ENCODE measurements at places on chromosomes 3 and 15.

GRCh38 chr3:190012314-190012782 lies 108.3 kb downstream of the P3H2 start:
- no peak for DNase-seq

- DNase-seq = no peak
These were observed 1021.0 kb upstream of the SEMA6D start for GRCh38 chr15:46696281-46696680.

DNA sequence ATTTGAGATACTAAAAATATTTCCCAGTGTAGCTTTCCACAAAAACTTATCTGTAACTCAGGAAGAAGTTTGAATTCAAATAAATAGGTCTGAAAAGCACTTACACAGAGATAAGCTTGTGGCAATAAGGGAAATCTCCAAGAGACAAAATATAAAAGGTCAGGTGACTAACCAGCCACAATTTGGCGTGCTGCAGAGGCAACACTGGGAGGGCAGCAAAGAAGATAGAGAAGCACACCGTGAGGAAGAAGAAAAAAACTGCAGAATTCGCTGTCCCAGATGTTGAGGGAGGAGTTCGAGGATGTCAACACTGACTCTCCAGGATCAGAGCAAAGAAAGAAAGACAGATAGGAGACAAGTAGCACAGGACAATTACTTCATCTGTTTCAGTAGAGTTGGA lies 204.4 kb downstream of the FMN1 start:
- DNase-seq = no peak

DNA sequence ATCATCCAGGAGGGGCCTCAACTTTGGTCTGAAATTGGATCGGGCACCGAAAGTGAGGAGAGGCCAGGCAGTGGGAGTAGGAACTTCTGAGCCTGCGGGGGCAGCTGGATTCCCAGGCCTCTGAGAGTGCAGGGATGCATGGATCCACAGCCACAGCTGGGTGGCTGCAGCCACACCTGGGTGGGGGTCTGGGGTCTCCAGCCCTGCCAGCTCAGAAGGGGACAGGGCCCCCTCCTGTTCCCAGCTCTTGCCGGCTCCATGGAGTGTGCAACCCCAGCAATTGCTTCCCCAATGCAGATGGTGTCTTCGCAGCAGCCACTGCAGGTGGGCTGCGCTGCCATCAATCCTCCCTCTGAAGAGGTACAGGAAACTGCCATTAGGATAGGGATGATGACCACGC lies 123.7 kb downstream of the BCHE start:
- no peak for DNase-seq

DNA sequence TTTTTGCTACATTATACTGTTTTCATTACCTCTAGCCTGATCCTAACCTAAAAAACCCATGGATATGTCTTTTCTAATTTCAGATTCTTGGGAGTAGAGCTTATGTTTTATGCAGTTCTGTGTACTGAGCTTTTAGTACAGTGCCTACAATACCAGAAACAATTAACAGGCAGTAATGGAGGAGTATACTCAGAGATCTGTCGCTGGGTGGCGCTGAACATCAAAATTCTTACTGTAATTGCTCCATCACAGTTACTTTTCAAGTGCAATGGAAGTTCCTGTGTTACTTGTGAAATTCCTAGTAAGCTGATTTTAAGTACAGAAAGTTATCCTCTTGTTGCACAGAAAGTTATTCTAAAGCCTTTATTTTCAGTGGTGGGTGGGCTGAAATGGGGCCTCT lies 66.9 kb downstream of the RNF13 start:
- DNase-seq = no peak

GRCh38 chr15:25846377-25846776 lies 16.8 kb downstream of the ATP10A start:
- no peak for DNase-seq

DNA sequence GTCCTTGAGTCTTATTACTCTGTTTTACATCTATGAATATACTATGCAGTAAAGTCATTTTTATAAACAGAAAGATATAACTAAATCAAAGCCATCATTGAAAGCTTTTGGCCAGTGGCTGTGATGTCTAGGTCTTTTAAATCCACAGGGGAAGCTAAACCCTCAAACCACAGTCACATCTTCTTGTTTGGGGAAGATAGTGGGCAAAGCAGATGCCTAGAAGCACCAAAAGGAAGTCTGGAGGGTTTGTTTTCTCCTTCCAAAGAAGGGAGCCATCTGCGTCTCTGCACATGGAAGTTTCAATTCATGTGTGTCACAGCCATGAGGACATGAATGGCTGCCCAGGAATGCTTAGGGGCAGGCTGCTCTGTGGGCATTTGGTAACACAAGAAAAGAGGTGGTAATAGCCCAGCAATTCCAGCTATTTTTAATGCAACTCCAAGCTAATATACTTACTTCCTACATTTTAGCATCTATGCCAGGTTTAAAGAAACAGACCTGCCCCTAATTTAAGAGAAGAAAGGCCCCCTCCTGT lies 322.2 kb downstream of the SLC9A9 start:
- DNase-seq = no peak

- no peak for DNase-seq
These were observed 11.8 kb downstream of the CPN2 start for GRCh38 chr3:194339356-194339755.

GRCh38 chr15:100968050-100968966 lies 49.2 kb downstream of the LRRK1 start:
- DNase-seq = no peak

DNA sequence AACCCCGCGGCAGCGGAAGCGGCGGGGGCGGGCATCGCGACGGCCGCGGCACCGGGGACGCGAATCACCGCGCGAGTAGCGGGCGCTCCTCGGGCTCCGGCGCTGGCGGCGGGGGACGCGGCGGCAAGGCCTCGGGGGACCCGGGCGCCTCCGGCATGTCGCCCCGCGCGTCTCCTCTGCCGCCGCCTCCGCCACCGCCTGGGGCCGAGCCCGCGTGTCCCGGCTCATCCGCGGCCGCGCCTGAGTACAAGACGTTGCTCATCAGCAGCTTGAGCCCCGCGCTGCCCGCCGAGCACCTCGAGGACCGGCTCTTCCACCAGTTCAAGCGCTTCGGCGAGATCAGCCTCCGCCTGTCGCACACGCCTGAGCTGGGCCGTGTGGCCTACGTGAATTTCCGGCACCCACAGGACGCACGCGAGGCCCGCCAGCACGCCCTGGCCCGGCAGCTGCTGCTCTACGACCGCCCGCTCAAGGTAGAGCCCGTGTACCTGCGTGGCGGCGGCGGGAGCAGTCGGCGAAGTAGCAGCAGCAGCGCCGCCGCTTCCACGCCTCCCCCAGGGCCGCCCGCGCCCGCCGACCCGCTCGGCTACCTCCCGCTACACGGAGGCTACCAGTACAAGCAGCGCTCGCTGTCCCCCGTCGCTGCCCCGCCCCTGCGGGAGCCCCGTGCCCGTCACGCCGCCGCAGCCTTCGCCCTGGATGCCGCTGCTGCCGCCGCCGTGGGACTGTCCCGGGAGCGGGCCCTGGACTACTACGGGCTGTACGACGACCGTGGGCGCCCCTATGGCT lies 675 bp downstream of the RBM15B start:
- no peak for DNase-seq

- DNase-seq = no peak
These were observed at the start of gene TMEM266 for GRCh38 chr15:76059320-76060117. Gene TMEM266 (plus strand): TSS chr15:76059985. CDS start chr15:76134264, 74,279 bp downstream.

GRCh38 chr3:146404436-146404835 lies 64.9 kb downstream of the PLSCR2 start:
- DNase-seq = no peak

DNA sequence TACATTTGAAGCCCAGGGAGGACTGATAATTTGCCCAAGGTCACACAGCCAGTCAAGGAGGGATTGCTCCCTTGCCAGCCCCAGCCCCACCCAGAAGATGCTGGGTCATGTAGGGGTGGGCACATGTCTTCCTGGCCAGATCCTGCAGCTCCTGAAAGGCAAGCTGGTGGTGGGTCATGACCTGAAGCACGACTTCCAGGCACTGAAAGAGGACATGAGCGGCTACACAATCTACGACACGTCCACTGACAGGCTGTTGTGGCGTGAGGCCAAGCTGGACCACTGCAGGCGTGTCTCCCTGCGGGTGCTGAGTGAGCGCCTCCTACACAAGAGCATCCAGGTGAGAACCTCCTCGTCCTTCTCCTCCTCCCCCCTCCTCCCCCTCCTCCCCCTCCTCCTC lies 13.2 kb downstream of the ISG20 start:
- DNase-seq = no peak

- no peak for DNase-seq
These were observed 79.8 kb upstream of the HRH1 start for GRCh38 chr3:11074451-11074850.

DNA sequence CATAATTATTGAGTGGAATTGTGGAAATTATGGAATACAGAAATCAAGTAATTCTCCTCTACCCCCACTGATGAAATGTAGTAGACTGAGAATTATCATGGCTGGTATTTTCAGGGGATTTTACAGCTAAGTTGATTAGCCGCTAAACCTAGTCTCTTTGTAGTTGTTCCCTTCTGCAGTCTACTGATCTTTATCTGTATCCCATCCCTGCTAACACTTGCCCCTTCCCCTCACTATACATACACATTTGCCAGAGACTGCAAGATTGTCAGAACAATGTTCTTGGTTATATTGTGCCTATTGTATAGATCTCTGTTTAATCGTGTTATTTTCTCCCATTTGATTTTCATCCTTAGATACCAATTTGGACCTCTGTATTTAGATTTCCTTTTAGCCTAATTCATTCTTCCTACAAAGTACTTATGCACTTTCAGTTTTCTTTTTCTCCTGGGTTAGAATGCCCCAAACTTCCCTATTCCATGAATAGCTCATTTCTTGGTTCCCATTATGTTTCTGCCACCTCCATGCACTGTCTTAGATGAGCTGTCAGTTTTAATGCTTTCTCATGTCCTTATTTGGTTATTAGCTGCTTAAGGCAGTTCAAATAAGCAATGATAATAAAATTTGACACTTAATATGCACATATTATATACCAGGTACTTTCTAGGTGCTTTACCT lies 86.9 kb downstream of the CDIN1 start:
- DNase-seq = no peak

DNA sequence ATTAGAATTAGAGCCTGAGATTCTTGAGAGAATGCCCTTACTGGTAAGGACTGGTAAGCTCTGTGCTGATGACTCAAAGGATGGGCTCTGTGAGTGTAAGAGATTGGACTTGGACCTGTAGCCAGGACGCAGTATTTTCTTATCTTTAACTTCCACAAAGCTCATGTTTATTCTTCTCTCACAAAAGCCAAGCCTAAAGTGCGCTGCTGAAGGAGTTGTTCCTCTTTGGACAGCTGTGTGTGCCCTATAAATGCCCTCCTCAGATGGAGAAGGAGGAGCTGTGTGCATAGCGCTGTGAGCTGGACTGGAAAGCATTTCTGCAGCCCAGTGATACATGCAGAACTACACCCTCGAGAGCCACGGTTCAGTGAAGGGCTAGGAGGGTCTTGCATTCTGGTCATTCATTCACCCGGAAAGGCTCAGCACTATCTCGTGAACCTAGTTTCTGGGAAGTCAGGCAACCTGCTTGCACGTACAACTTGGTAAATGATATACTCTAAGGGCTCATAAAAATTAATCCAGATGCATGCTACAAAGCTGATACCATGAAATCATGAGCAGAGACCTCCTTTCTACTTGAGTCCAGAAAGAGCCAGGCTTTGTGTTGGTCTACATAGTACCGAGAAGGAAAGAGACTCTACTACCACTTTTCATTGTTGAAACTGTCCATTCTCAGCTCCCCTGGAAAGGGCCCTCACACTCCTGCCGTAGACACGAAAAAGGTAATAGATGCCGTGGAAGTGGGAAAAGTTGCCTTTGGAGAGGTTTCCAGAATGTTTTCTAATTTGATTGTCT lies 103.0 kb upstream of the TBL1XR1 start:
- DNase-seq = no peak

DNA sequence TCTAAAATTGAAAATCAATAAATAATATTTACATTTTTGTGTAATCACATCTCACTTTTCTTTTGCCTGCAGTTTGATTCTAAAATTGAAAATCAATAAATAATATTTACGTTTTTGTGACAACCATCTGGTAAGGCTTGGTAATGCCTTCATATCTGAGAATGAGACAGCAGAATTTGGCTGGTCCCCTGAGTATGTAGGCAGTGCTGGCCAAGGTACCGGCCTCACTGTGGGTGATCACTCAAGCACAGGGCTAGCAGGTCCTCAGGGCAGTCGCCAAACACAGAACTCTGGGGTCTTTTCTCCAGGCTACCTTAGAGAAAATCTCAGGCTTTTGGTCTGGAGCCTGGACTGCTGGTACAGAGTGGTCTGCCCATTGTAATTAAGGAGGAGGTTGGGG lies 26.2 kb downstream of the RTP3 start:
- peak; percentile 46 for DNase-seq

GRCh38 chr3:60674870-60675269 lies 576.4 kb downstream of the FHIT start:
- no peak for DNase-seq

DNA sequence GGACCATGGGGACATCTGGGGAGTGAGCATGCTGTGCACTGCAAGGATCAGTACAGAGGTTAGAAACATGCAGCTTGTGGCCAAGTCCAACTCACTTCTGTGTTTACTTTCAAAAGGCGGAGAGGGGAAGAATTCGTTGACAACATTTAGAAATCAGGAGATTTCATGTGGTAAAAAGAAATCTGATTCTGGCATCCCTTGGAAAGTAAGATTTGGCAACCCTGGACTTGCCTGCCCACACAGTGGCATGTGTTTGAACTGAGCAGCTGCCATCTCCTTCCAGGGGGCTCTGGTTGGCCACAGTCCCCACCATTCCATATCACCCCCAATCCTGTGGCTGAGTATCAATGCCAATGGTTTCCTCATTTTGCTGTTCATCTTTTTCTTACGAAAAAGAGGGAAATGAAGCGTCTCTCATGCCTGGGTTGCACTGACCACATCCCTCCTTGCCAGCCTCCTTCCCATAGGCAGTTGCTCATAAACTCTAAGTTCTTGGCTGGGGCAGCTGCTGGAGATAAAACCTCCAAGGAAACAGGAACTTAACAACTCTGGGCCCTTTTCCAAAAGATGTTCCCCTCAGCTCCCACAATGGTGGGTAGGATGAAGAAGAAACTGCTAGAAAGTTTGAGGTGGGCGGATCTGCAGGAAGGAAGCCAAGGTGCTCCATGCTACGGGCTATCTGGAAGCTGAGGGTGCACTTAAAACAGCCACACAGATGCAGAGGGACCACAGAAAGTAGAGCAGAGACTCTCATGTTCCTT lies 29.2 kb downstream of the SLC6A11 start:
- no peak for DNase-seq

GRCh38 chr3:190593075-190593474 lies 79.2 kb downstream of the IL1RAP start:
- no peak for DNase-seq

GRCh38 chr3:16334909-16335308 lies 69.9 kb downstream of the OXNAD1 start:
- no peak for DNase-seq

- DNase-seq = no peak
These were observed 9.5 kb downstream of the CYP19A1 start for GRCh38 chr15:51328926-51329325.

All from hematopoietic multipotent progenitor cell treated with erythropoietin and hydrocortisone succinate and interleukin-3 and kit ligand, for 17 days (in vitro differentiated cells).